Skin of body (tissue), 3 donors: ENCODE measurements at places on chromosomes 4 and X. TPM values are rescaled to one million over a fixed set of nuclear protein-coding genes. Genes with fewer than 3 reads are reported as not detected.

DLG3 gene
- 10.6 TPM for total RNA-seq

FSTL5 gene
- 4.9 TPM for total RNA-seq

HTRA3 gene
- 25.8 TPM for total RNA-seq

RBMXL3 gene
- not detected for total RNA-seq

SERPINA7 gene
- not detected for total RNA-seq

PABPC4L gene
- total RNA-seq: 8.2 TPM

SCFD2 gene
- total RNA-seq: 19.2 TPM

PCDH11X gene
- 4.1 TPM for total RNA-seq

GABRA4 gene
- 0.49 TPM for total RNA-seq

PCYT1B gene
- total RNA-seq: 0.49 TPM
